ENCODE measurements at places on chromosomes 3 and 15. TPM values are rescaled to one million over a fixed set of nuclear protein-coding genes. Genes with fewer than 3 reads are reported as not detected.

PLA2G4E gene
- 50.0 TPM for total RNA-seq

TEX55 gene
- not detected for total RNA-seq

RHCG gene
- total RNA-seq = 23.8 TPM

CATSPER2 gene
- total RNA-seq = 3.5 TPM

CTXN2 gene
- not detected for total RNA-seq

SENP8 gene
- total RNA-seq = 2.2 TPM

CHDH gene
- total RNA-seq = 4.6 TPM

TGM4 gene
- total RNA-seq = not detected

GRCh38 chr3:150232992-150233451, 175.1 kb upstream of the TSC22D2 start:
- DNase-seq = peak; percentile 72

- DNase-seq = no peak
These were observed 126.3 kb upstream of the ABI3BP start for GRCh38 chr3:101119535-101119934.

GRCh38 chr3:189776149-189776824, 145.1 kb downstream of the TP63 start:
- DNase-seq = no peak

- DNase-seq = no peak
These were observed 13.8 kb downstream of the ZIC4 start for GRCh38 chr3:147392625-147392946.

- DNase-seq = no peak
These were observed 295.9 kb upstream of the UBE2E2 start for GRCh38 chr3:22907161-22907780.

DNA sequence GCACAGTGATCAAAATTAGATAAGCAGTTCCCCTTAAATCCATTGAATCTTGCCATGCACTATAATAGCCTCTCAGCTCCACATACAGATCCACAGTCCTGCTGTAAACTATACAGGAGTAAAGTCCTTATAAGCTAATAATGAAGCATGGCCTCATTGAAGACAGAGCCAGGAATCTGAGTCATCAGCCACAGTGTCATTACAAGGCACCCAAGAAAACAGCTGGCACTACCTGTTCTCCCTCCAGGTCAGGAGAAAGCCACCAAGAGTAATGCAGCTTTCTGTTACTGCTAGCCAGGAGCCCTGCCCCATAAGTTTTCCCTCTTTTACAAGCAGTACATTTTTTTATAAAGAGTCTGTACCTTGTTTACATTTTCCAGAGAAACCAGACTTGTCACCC, 27.3 kb downstream of the WDR49 start:
- DNase-seq = no peak

DNA sequence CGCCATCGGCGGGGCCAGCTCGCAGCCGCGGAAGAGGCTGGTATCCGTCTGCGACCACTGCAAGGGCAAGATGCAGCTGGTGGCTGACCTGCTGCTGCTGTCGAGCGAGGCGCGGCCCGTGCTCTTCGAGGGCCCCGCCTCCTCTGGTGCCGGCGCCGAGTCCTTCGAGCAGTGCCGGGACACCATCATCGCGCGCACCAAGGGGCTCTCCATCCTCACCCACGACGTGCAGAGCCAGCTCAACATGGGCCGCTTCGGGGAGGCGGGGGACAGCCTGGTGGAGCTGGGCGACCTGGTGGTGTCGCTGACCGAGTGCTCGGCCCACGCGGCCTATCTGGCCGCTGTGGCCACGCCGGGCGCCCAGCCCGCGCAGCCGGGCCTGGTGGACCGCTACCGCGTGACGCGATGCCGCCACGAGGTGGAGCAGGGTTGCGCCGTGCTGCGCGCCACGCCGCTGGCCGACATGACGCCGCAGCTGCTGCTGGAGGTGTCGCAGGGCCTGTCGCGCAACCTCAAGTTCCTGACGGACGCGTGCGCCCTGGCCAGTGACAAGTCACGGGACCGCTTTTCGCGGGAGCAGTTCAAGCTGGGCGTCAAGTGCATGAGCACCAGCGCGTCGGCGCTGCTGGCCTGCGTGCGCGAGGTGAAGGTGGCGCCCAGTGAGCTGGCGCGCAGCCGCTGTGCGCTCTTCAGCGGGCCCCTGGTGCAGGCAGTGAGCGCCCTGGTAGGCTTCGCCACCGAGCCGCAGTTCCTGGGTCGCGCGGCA, 1.8 kb downstream of the TLNRD1 start:
- no peak for DNase-seq

- no peak for DNase-seq
These were observed 11.1 kb downstream of the EFCAB12 start for GRCh38 chr3:129417326-129417725.

GRCh38 chr3:134613006-134613520, 37.8 kb downstream of the KY start:
- DNase-seq = peak; percentile 0

- DNase-seq = no peak
These were observed 28.9 kb upstream of the KLHL6 start for GRCh38 chr3:183584246-183584913.

GRCh38 chr3:98650971-98651779, 57.8 kb upstream of the CPOX start:
- DNase-seq = no peak

GRCh38 chr3:32709346-32709745, 24.4 kb downstream of the CNOT10 start:
- no peak for DNase-seq

GRCh38 chr3:15148614-15149013, 49.7 kb upstream of the RBSN start:
- DNase-seq = no peak

- DNase-seq = no peak
These were observed 87.4 kb upstream of the C15orf39 start for GRCh38 chr15:75114327-75114726.

DNA sequence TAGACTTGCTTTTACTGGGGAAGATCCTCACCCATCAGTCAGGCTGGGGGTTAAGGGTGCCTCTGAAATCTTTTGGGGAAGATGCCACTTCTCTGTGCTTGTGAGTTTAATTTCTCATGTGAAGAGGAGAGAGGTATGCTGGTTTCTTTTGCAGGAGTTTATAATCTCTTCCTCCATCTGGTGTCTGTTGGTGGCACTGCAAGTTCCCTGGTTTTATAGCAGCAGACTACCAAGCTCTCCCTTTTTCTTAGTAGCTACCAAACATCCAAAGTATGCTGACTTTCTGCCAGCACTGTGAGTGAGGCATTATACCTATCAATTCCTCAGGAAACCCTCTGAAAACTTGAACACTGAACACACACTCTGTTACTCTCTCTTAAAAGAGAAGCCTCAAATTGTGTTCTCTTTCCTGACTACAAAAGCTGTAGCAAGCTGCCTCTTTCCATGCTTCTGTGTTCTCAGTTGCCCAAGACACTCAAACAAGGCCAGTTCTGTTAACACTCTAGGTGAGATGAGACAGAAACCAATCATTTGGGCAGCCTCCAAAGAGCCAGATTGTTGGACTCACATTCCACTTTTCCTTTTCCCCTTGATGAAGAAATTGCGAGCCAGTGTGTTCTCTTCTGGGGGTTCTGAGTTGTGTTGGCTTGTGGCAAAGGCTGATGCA, 299.5 kb downstream of the GAP43 start:
- DNase-seq = no peak

DNA sequence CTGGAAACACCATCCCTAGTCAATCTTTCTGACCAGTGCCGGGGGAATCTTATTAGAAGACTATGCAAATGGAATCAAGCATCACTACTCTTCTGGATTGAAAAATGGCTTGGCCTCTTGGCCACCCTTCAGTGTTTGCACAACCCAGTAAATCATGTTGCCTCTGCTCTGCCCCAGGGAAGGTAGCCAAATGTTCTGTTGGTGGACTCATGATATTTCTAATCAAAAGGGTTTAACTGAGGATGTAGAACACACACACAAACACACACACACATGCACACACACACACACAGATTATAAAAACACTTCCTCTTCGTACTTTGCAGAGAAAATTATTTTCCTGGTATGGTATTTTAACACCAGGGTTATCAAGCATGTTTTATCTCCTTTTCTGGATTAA, 7.9 kb downstream of the RBP2 start:
- DNase-seq = no peak

DNA sequence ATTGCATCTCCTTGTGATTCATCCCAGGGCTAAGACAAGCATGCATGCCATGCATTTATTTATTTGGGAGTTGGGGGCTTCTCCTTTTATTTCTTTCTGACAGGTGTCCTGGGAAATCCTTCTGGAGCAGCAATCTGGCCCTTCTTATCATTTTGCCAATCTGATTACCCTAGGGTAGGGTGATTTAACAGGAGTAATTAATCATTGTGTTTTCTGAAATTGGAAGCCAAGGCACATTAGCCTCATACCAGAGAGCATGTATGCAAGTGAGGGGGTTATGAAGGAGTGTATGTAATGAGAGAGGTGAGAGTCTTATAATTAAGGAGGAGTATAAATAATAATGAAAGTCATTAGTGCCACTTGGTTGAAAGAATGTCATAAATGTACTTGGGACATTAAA, 37.4 kb upstream of the ARPP21 start:
- DNase-seq = no peak

DNA sequence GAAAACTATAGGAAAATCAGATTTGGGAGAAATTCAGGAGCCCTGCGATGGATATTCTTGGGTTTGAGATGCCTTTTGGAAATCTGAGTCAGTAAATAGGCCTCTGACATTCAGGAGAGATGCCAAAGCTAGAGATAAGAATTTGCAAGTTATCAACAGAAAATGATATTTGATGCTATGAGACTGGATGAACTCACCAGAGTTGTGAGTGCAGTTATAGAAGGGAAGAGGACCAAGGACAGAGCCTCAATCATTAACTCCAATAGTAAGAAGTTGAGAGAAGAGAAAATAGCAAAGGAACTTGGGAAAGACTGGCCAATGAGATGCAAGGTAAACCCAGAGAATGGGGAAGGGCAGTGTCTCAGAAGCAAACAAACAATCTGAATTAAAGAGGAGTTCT, 7.9 kb upstream of the ANO10 start:
- no peak for DNase-seq

GRCh38 chr3:134860141-134860540, 65.1 kb downstream of the EPHB1 start:
- DNase-seq = no peak

DNA sequence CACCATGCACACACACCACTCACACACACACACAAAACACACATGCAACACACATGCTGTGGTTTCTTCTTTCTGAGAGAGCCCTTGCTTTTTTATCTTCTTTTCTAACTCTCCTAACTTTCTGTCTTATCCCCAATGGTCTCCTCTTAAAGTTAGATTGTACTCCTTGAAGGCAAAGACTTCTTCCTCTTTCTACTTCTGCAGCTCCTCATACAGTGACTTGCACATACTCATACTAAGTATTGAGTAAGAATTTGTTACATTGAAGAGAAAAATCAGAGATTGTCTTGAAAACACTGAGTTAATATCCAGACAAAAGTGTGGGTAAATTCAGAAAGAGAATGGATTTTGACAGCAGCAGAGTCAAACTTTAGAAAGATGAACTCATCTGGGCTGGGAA, 64.4 kb downstream of the GTPBP8 start:
- DNase-seq = no peak

DNA sequence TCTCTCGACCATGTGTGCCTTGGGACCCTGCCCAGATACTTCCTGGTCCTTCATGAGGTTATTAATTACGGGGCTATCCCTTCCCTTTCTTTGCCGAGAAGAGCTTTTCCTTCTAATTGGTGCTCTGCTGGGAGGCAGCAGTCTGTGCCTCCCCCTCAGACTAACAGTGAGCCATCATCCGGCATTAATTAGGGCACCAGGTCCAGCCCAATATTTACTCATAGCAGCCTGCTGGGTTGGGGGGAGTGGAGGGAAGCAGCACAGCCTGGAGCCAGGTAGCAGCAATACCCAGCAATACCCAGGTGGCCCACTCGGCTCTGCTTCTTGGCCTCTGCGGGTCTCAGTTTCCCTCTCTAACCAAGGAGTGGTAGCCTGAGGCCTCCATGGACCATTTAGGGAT, 20.1 kb downstream of the CACNA2D2 start:
- no peak for DNase-seq

- DNase-seq = no peak
These were observed 37.0 kb upstream of the CASR start for GRCh38 chr3:122146466-122146865.

GRCh38 chr15:39908186-39908585, 11.9 kb downstream of the GPR176 start:
- DNase-seq = no peak

DNA sequence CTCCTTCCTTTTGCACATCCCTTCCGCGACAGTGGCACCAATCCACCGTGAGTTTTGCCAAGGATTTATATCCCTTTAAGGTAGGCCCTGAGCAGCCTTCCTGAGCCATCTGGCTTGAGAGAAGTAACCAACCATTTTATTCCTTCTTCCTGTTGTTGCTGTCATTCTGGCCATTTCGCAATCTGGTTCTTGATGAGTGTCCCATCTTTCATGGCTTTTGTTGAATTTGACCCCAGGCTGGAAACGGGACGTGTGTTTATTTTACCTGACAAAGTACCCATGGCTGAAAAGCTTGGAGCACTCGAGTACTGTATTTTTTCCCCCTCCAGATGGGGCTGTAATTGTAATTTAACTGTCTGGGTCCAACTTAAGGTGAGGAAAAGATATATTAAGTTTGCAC, 173.4 kb downstream of the WNT5A start:
- no peak for DNase-seq

DNA sequence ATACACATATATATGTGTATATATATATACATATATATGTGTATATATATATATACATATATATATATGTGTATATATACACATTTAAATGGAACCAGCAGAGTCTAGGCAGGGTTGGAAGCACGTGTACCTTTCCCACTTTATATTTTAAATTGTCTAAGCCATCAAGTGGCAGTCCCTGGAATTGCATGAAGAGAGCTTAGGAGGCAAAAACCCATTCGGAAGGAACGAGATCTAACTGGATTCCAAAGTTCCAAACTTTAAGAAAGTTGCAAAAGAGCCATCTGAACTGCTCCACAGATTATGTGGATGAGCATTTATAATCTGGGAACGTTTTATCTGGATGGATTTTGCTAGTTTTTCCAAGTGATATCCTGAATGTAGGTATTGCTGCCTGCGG, 186.5 kb downstream of the FOXP1 start:
- no peak for DNase-seq

GRCh38 chr15:70596354-70597055, 166.9 kb downstream of the UACA start:
- no peak for DNase-seq

DNA sequence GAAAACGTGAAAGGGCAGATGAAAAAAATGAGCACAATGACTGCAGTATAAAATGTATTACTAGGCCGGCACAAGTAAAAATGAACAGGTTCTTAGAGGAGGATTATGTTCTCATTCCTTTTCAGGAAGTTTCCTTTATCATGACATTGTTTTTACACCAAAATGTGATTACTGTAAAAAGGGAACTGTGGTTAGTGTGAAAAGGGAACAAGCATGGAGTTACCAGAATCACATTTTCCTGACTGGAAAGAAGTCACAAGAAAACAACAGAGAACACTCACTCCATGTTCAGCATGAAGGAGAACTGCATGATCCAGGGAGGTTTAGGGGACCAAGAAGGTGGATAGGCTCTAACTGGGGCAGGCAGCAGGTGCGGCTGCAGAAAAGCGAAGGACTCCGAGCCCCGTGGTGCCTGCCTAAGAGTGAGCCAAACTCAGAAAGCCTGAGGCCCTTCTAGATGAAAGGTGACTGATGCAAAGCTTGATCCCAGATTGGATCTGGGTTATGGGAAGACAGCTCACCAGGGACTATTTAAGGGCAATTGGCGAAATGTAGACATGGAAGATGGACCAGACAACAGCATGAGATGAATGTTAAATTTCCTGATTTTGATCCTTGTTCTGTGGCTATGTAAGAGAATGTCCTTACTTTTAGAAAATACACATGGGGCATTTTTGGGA, 77.3 kb downstream of the CCR1 start:
- DNase-seq = no peak
